Substantia nigra (tissue), 51 donors: ENCODE measurements at places on chromosomes 16 and 17.

DNA sequence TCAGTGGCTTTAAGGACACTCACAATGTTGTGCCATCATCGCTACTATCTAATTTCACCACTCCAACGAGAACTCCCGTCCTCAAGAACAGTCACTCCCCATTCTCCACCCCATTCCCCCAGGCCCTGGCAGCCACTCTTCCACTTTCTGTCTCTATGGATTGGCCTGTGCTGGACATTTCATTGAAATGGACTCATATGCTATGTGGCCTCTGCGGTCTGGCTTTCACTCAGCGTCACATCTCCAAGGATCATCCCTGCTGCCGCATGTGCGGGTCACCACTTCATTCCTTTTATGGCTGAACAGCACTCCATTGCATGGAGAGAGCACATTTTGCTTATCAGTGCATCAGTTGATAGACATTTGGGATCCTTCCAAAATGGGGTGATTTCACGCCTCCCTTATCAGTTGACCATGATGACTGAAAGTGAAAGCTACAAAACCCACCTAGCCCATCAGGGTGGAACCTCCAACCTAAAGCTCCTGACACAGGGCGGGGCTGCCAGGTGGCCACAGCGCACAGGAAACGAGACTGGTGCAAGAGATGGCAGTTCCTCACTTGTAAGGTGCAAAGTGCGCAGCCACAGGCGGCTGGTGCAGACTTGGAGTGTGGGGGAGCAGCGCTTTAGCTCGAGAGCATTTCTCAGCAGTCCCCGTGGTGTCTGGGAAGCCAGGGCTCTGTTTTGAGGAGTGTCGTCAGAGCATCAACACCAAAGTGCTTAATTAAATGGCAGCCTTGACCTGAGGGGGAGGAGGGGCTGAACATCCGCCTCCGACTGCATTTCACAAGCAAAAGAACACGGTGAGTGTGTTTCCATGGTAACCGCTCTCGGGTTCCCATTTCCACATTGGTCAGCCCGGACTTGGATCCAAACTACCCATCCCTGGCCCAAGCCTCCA lies 23.8 kb downstream of the COTL1 start:
- DNase-seq: no peak

- DNase-seq: no peak
Measured at GRCh38 chr17:69557339-69557738, 142.8 kb downstream of the MAP2K6 start.

DNA sequence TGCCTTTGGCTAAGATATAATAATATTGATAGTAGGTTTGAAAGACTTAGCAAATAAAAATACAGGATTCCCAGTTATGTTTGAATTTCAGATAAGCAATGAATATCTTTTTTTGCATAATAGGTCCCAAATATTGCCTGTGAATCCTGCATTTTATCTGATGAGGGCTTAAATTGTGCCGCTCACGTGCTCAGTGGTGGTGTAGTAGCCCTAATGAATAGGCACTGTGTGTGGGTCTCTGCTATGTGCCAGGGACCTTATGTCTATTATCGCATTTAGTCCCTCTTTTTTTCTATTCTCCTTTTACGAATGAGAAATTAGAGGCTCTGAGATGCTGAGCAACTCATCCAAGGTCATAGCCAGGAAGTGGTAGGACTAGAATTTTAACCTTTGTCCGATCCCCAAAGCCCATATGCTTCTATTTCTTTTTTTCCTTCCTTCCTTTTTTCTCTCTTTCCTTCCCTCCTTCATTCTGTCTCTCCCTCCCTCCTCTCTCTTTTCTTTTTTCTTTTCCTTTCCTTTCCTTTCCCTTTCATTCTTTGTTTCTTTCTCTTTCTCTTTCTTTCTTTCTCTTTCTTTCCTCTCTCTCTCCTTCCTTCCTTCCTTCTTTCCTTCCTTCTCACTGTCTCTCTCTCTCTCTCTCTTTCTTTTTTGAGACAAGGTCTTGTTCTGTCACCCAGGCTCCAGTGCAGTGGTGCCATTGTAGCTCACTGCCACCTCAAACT lies 47.2 kb downstream of the RGS9 start:
- DNase-seq: no peak

DNA sequence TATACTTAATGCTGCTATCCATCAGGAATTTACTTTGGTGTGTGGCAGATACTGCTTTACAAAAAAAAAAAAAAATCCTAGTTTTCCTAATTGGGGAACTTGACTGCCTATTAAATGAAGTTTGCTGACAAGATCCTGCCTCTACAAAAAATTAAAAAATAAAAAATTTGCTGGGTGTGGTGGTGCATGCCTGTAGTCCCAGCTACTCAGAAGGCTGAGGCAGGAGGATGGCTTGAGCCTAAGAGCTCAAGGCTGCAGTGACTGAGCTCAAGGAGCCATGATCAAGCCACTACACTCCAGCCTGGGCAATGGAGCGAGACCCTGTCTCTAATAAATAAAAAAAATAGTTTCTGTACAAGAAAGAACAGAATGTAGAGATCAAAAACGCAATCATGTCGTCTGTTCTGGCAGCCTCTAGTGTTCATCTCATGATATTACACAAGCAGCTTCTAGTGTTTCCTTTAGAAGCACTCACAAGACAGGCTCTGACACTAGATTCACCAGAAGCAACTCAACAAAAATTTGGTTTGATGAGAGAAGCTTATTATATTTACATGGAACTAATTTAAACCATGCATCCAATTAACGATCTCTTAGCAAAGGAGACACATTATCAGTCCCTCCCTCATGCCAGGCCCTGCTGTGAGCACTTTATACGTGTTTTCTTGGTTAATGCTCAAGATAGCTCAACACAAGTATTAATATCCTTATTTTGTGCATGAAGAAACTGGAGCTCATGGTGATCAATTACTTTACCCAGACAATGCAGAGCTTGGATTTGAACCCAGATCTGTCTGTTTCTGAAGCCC lies 6.8 kb upstream of the KRTAP17-1 start:
- no peak for DNase-seq

- DNase-seq: no peak
Measured at GRCh38 chr17:55152236-55152635, 112.5 kb upstream of the HLF start.

GRCh38 chr16:54585998-54586340 lies 299.4 kb upstream of the IRX3 start:
- DNase-seq: no peak

DNA sequence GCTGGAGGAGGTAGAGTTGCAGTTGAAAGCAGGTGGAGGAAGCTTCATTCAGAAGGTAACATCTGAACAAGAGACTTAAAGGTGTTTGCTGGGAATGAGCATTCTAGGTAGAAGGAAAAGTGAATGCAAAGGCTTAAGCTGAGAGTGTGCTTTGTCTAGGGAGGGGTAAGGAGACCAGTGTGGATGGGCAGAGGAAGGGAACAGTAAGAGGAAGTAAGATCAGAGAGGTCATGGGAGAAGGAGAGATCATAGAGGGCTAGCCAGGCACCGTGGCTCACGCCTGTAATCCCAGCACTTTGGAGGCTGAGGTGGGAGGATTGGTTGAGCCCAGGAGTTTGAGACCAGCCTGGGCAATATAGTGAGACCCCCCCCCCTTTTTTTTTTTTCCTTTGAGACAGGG lies 3.3 kb downstream of the STX4 start:
- DNase-seq: no peak

DNA sequence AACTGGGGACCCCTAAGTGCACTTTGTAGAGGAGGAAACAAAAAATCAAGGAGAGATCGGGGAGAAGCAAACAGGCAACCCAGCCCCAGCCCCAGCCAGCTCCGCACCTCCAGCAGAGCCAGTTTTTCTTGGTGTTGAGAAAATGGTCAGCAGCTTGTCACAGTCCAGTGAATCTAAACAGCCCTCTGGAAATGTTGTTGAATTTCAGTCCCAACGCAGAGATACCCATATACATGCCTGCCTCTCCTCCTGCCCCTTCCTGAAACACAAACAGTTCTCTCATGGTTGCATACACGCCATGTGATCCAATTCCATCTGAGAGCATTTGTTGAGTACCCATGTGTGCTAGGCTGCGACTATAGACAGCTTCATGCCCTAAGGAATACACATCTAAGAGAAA lies 42.4 kb upstream of the LHX1 start:
- no peak for DNase-seq

GRCh38 chr17:45998987-45999899 lies at the start of gene STH:
Gene STH, plus strand, starts transcription at chr17:45999250. Its CDS starts 30 bp downstream, at chr17:45999280.
- no peak for DNase-seq

- no peak for DNase-seq
Measured at GRCh38 chr17:13016881-13017654, 759 bp downstream of the ELAC2 start.

DNA sequence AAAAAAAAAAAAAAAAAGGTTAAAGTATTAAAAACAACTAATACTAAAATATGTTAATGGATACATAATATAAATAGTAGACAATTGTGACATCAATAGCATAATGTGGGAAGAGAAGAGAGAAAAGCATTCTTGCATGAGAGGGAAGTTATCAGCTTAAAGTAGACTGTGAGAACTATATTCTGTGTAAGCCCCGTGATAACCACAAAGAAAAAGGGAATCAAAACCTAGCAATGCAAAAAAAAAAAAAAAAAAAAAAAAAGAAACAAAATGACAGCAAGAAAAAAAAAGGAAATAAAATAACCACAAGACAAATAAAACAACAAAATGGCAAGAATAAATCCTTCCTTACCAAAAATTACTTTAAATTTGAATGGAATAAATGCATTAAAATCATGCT lies 39.8 kb upstream of the MYLK3 start:
- DNase-seq: no peak

DNA sequence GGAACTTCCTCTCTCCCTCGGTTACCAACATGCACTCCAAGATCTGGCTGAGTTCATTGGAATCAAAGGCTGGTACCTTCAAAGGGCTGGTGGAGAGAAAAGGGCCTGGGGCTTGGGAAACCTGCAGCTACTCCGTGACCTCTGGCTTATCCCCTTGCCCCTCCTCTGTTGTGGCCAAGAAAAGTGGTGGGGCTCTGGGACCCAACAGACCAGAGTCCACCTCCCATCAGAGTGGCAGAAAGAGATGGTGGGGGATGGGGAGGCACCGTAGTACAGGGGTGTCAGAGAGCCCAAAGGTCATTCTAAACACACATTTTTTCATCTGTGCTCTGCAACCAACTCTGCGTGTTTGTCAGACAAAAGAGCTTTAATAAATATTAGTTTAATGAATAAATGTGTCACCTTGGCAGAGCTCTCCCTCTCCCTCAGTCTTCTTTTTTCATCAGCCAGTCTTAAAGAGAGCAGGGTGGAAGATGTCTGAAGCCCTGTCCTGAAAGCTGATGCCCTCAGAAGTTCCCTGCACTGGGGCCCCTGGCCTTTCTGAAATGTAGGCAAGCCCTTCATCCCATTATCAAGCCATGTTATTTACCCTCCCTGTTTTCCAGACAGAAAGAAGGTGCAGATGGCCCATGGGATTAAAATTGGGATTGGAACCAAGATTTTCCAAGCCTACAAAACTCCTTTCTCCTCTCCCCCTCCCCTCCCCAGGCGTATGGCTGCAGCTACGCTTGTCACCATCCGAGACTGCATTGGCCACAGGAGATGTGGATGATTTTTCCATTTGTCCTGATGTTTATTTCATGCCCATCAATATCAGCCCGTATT lies 227.3 kb downstream of the CCDC182 start:
- DNase-seq: no peak

DNA sequence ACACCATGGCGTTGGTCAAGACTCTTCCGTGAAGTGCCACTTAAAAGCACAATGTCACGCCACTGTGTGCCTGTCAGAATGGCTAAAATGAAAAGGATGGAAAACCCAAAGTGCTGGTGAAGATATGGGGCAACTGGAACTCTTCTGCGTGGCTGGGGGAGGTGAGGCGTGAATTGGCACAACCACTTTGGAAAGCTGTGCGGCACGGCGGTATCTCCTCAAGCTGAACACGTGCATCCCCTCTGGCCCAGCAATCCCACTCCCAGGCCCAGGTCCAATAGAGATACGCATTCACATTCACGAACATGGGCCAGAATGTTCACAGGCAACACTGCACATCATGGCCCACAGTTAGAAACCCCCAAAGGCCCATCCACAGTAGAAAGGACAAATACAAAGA lies 8.9 kb downstream of the DUSP3 start:
- no peak for DNase-seq

DNA sequence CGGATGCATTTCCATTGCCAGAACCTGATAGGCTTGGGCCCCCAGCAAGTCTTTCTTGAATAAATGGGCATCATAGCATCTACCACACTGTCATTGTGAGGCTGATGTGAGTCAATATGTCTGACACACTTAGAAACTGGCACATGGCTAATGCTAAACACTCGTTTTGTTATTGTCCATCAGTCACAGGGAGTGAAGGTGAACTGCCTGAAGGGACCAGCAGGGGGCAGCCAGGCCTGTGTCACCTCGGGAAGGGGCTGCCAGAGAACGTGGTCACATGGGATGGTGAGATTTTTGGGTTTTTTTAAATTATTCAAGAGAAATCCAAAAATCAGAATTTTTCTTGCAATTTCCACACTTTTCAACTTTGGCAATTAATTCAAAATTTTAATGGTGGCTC lies 831 bp upstream of the RCVRN start:
- DNase-seq: no peak
